Activated naive CD4-positive, alpha-beta T cell treated with anti-CD3 and anti-CD28 coated beads, Interleukin-2, amount 50 U/mL, for 72 hours (primary cell): ENCODE measurements at places on chromosomes 2 and 18. TPM values are rescaled to one million over a fixed set of nuclear protein-coding genes. Genes with fewer than 3 reads are reported as not detected.

- no peak for DNase-seq
These were observed 27.4 kb downstream of the RAPGEF4 start for GRCh38 chr2:172763079-172763478.

DNA sequence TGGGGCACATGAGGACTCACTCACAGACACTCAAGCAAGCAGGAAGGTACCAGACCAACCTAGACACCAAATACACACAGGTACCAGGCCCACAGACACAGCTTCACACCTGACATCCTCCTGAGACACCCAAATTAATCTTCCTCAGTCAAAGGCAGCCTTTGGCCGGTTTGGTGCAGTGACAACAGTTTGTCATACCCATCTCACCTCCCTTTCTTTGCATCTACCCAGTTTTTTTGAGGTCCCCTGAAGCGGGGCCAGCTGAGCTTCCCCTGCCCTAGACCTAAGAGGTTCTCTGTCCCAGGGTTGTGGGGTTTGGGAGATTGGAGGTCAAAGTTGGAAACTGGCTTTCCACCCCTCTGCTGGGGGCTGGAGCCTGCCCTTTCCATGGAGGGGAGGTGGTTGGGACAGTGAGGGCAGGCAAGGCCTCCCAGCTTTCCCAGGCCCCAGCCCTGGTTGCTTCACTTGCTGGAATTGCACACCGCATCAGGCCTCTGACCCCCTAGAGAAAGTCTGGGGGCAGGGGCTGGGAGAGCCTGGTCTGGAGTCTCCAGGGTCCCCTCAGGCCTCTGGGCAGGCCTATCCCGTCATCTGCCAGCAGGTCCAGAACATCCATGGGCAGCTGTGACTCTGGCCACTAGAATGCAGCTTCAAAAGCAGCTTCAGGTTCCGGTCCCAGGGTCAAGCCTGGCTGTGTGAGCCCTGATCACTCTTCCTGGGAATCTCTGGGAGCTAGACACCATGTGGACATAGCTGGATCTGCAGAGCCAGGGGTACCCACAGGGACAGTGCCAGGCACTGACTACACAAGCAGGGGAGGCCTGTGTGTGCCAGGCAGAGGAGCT lies 12.5 kb upstream of the TEX261 start:
- DNase-seq, result no peak

- DNase-seq, result no peak
These were observed 429.4 kb downstream of the ARHGAP15 start for GRCh38 chr2:143558665-143559064.

DNA sequence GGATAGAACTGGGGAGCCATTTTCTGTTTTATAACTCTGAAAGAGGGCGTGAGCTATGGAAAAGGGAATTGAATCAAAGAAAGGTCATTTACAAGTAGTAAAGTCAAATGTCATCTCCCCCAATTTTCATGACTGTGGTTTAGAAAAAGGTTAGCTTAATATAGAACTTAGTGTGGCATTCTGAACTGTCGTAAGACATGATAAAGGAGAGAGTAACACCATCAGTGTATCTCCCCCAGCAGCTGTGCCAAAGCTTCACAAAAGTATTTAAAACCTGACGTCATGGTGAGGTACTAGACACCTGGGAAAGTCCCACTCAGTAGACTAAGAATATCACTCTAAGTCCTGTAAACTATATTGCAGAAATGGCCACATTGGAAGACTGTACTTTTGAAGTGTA lies 5.8 kb upstream of the IKZF2 start:
- DNase-seq, result no peak

- DNase-seq, result no peak
These were observed 1807.0 kb downstream of the SUCLG1 start for GRCh38 chr2:82652117-82652516.

DNA sequence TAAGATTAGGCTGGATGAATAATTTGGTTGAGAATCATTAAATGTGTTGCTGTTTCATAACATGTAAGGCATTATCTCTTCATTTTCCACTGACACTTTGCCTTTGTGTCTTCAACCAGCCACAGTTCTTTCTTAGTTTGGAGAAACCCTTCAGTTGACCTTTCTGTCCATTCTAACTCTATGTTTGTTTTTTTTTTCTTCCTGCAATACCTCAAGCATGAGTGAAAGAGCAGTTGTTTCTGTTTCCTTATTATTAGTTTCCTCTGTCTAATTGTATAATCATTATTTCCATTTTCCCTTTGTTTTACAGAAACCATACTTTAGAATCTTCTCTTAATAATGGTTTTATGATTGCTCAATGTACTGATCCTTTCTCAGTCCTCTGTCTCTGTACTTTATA lies 25.6 kb downstream of the HADHB start:
- DNase-seq, result no peak

- DNase-seq, result no peak
These were observed 4.2 kb upstream of the LANCL1 start for GRCh38 chr2:210480764-210481163.

The SLC8A1 gene
- total RNA-seq, result 0.64 TPM
